Foreskin keratinocyte (primary cell): ENCODE measurements at places on chromosomes 7 and 10. TPM values are rescaled to one million over a fixed set of nuclear protein-coding genes. Genes with fewer than 3 reads are reported as not detected.

MALRD1 gene
- total RNA-seq = 0.11 TPM in 1 of 2 replicates, not detected in the other

ZPBP gene
- total RNA-seq = not detected in 2 replicates

RET gene
- total RNA-seq = 1.2 and 1.3 TPM in 2 replicates

MAGI2 gene
- 0.51 and 0.81 TPM in 2 replicates for total RNA-seq

TFR2 gene
- total RNA-seq = 0.34 and 0.39 TPM in 2 replicates

UPK3BL2 gene
- total RNA-seq = 1.3 and 3.1 TPM in 2 replicates

DNAJC2 gene
- total RNA-seq = 27.7 and 32.2 TPM in 2 replicates

PLAU gene
- total RNA-seq = 630 and 1,498 TPM in 2 replicates

COL26A1 gene
- total RNA-seq = not detected in 2 replicates

IKZF1 gene
- total RNA-seq = not detected in 2 replicates

GIMAP4 gene
- total RNA-seq = not detected in 2 replicates

AS3MT gene
- total RNA-seq = 4.4 and 6.4 TPM in 2 replicates

STYXL1 gene
- 37.8 and 51.5 TPM in 2 replicates for total RNA-seq

INTS15 gene
- total RNA-seq = 19.3 and 19.5 TPM in 2 replicates

OR2A2 gene
- total RNA-seq = not detected in 2 replicates

TRPV5 gene
- total RNA-seq = not detected in 2 replicates

CACNB2 gene
- not detected in 2 replicates for total RNA-seq

TDRD1 gene
- 0.11 TPM in 1 of 2 replicates, not detected in the other for total RNA-seq

GPR15LG gene
- 0.32 TPM in 1 of 2 replicates, not detected in the other for total RNA-seq

SSC4D gene
- 1.1 and 1.5 TPM in 2 replicates for total RNA-seq

NOLC1 gene
- total RNA-seq = 111 and 128 TPM in 2 replicates

GPR146 gene
- not detected in 2 replicates for total RNA-seq

PGAM2 gene
- 0.11 TPM in 1 of 2 replicates, not detected in the other for total RNA-seq

FEZF1 gene
- total RNA-seq = not detected in 2 replicates

ZNF775 gene
- total RNA-seq = 4.7 and 5.4 TPM in 2 replicates

ZNF212 gene
- total RNA-seq = 7.2 and 7.5 TPM in 2 replicates

HOXA6 gene
- 2.6 and 3.4 TPM in 2 replicates for total RNA-seq

GRID2IP gene
- 0.04 and 0.14 TPM in 2 replicates for total RNA-seq

DPP6 gene
- total RNA-seq = not detected in 2 replicates

ACHE gene
- 0.10 and 0.11 TPM in 2 replicates for total RNA-seq

TET1 gene
- 0.42 and 0.51 TPM in 2 replicates for total RNA-seq

FAM241B gene
- 2.5 and 5.4 TPM in 2 replicates for total RNA-seq

TFPI2 gene
- total RNA-seq = 21.8 and 67.5 TPM in 2 replicates

PON3 gene
- 1.7 and 2.0 TPM in 2 replicates for total RNA-seq

STEAP2 gene
- total RNA-seq = 5.1 and 6.1 TPM in 2 replicates

HYAL4 gene
- total RNA-seq = 0.17 TPM in 1 of 2 replicates, not detected in the other

SPRN gene
- total RNA-seq = not detected in 2 replicates
